ENCODE measurements at places on chromosomes 13 and 19.

GRCh38 chr13:79915114-79915811 lies 425.7 kb downstream of the SPRY2 start:
- DNase-seq = no peak

GRCh38 chr13:46321494-46322225 lies 65.4 kb downstream of the RUBCNL start:
- DNase-seq = peak; percentile 45

GRCh38 chr13:99958406-99959126 lies 13.0 kb downstream of the ZIC5 start:
- DNase-seq = no peak

GRCh38 chr13:28067491-28067890 lies 32.9 kb downstream of the FLT3 start:
- DNase-seq = no peak

DNA sequence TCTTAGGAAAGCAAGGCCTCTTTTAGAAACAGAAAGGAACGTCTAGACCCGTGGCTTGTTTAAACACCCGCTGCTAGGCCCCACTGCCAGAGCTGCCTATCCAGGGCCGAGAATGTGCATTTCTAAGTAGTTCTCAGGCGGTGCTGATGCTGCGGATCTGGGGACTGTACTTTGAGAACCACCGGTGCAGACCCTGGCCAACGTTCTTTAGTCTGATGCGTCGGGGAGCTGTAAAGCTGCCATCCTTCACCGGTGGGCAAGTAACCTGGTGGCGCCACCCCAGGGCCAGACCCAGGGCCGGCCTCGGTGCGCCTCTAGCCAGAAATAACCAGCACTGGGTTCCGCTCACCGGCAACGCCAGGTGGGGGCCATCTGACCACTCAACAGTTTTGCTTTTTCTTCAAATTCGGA lies 47.1 kb downstream of the TGDS start:
- peak; percentile 5 for DNase-seq

GRCh38 chr13:20544201-20544923 lies 18.7 kb upstream of the CRYL1 start:
- DNase-seq = no peak

DNA sequence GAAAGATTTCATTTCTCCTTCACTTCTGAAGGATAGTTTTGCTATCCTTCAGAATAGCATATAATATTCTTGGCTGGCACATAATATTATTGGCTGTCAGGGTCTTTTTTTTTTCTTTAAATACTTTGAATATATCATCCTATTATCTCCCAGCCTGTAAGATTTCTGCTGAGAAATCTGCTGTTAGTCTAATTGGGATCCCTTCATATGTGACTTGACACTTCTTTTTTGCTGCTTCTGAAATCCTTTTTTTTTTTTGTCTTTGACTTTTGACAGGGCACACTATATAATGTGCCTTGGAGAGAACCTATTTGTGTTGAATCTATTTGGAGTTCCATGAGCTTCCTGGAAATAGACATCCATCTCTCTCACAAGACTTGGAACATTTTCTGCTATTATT lies 136.9 kb upstream of the UBL3 start:
- no peak for DNase-seq

GRCh38 chr19:50632151-50632835 lies 7.4 kb downstream of the SYT3 start:
- DNase-seq = no peak

DNA sequence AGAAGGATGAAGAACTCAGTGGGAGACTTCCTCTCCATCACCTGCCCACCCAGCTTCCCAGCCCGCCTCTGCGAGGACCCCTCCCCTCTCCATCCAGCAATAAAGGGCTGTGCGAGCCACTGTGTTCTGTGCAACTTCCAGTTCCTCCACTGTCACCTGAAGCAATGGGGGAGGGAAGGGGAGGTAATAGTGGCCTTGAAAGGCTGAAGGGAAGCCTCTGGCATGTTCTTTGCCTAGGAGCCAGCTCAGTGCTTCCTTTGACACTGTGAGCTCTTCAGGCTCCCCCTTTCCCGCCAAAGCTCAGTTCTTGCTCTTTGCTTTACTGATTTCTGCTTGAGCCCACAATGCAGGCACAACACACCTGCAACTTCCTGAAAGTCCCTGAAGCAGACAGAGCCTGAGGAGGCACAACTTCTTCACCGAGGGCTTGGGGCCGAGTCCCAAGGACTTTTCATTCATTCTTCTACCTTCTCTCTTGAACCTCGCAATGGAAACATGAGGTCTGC lies 73.2 kb upstream of the DOCK9 start:
- no peak for DNase-seq

DNA sequence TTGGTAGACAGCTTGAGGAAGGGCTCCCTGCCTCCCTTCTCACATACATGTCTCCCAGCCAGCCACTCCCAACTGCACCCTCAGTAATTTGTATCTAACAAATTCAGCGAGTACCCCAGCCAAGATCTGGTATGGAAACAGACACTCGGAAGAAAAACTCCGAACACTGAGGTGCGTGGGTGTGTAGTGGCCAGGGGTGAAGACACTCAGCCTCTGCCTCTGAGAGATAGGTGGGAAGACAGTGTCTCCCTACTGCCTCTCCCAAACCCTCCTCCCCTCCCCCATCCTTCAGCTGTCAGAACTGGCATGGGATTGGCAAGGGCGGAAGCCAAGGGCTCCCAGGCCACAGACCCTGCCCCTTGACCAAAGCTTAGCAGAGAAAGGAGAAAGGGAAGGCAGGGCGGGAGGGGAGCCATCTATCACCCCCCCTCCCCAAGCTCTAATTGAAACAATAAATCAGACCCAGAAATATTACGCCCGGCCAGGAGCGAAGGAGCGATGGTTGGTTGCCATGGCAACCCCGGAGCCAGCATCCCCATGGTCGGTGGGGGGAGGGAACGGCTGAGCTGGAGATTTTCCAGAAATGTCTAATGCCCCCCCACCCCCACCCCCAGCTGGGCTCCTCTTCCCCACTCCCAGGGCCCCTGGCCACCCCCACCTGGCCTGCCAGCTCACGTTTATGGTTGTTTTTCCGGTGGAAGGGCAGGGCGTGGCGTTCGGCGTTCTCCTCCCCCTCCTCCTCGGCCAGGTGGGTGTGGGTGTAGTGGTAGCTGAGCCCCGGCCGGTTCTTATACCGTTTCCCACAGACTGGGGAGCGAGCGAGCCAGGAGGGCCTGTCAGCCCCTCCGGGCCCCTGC lies 7.0 kb downstream of the DPF1 start:
- DNase-seq = no peak

DNA sequence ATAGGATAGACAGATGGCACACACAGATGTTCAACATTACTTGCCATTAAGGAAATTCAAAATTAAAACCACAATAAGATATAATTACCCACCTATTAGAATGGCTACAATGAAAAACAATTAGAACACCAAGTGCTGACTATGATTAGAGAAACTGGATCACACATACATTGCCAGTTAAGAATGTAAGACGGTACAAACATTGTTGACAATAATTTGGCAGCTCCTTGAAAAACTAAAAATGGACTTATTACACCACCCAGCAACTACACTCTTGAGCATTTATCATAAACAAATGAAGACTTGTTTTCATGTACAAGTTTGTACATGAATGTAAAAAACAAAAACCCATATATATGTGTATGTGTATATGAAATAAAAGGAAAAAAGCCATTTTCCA lies 13.7 kb downstream of the ZNF461 start:
- no peak for DNase-seq

DNA sequence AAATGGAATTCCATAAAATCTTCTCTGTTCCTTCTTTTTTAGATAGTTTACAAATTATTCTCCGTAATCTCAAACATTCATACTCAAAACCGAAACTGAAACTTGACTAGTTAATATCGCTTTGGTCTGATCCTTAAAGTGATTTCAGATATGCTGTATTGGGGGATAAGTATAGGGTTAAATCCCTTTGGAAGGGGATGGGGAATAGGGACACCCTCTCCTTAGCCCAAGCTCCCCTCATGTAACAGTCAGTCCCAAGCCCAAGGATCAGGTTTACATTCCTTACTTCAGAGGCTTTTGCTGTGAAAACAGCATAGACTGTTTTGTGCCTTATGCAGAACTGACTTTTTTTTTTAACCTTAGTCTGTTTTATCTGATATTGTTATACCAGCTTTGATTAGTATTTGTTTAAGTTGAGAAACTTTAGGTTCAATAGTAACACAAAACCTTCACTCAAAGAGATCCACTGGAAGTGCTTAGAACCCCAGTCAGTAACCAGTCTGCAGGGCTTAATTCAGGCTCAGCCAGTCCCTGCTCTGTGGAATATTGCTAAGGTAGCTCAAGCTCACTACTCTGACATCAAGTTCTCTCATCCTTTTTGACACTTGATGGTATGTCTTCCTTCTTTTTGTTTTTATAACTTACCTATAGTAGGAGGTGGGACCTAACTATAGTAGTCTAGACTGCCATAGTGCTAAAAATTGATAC lies 10.5 kb downstream of the CDADC1 start:
- no peak for DNase-seq

DNA sequence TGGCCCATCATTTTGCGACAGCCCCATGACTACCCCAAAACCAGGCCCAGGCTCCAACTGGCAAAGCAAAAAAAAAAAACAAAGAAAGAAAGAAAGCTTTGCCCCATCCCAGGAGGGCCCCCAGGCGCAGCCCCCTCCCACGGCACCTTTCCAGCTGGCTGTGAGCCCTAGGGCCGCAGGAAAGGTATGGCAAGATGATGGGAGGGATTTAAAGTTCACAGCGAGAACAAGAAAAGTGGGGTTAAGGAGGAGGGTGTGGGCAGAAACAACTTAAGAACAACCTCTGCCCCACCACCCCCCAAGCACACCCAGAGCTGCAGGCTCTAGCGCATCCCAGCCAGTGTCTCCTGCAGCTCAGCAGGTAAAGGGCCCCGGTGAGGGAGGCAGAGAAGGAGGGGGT lies at the start of gene CYP2F1:
Gene CYP2F1 (plus strand): TSS at position 301 of the 400 bp plus-strand sequence. CDS start 1,757 bp downstream, outside the sequence.
- no peak for DNase-seq

- DNase-seq = no peak
Measured at GRCh38 chr13:76754414-76754813, 131.8 kb downstream of the KCTD12 start.

DNA sequence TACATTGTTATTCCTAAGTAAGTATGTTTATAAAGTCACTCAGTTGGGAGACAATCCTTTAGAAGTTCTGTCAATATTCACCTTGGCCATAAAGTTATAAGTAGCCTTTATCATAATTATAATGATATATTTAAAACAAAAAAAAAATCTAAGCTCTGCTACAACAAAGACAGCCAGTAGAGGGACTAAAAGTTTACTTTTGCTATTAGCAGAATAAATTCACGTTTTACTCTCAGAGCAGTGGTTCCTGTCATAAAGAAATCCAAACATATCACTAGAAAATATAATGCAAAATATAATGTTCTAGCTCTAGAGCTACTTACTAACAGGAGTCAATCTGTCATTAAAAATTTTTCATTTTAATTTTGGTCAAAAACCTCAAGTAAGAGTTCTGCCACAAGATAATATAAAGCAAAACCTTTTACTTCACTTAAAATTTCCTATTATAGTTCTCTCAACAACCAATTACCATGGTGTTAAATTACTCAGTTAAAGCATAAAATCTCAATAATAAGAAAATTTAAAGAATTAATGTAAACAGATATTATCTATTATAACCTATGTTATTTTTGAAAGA lies 17.7 kb downstream of the INTS6 start:
- no peak for DNase-seq

All from activated CD8-positive, alpha-beta memory T cell treated with anti-CD3 and anti-CD28 coated beads for 1 hour (primary cell).